ENCODE measurements at places on chromosomes 1 and 21. TPM values are rescaled to one million over a fixed set of nuclear protein-coding genes. Genes with fewer than 3 reads are reported as not detected.
A peak's percentile ranks its signal among the peaks of the same experiment; 100 is the strongest.

- H3K36me3 ChIP-seq, result peaks cover 2% of the 10 kb centered on the region
- peaks cover 44% of the 10 kb centered on the region for H3K4me1 ChIP-seq
- H3K4me3 ChIP-seq, result peak within 1 kb of the TSS; percentile 86
- peak; percentile 90 for DNase-seq
Measured at GRCh38 chr1:13699936-13700520, at the start of gene PRDM2. Gene PRDM2 (plus strand): TSS chr1:13700188. CDS start chr1:13715606, 15,418 bp downstream.

DNA sequence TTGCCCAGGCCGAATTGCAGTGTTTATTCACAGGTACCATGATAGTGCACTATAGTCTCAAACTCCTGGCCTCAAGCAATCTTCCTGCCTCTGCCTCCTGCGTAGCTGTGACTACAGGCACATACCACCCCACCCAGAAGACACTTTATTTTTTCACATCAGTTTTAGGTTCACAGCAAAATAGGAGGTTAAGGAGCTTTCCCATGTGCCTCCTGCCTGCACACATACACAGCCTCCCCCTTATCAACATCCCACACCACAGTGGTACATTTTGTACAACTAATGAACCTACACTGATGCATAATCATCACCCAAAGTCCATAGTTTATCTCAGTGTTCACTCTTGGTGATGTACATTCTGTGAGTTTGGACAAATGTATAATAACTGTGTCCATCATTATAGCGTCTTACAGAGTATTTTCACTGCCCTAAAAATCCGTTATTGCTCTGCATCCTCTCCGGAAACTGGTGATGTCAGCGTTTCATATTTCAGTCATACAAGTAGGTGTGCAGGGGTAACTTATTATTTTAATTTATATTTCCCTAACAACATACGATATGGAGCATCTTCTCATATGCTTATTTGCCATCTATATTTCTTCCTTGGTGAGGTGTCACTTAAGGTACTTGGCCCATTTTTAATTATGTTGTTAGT lies 23.2 kb downstream of the OR13G1 start:
- no peaks in the 10 kb centered on the region for H3K4me1 ChIP-seq
- DNase-seq, result no peak
- no peak overlapping the region for H3K27ac ChIP-seq
- no peak overlapping the region for H3K4me3 ChIP-seq

DNA sequence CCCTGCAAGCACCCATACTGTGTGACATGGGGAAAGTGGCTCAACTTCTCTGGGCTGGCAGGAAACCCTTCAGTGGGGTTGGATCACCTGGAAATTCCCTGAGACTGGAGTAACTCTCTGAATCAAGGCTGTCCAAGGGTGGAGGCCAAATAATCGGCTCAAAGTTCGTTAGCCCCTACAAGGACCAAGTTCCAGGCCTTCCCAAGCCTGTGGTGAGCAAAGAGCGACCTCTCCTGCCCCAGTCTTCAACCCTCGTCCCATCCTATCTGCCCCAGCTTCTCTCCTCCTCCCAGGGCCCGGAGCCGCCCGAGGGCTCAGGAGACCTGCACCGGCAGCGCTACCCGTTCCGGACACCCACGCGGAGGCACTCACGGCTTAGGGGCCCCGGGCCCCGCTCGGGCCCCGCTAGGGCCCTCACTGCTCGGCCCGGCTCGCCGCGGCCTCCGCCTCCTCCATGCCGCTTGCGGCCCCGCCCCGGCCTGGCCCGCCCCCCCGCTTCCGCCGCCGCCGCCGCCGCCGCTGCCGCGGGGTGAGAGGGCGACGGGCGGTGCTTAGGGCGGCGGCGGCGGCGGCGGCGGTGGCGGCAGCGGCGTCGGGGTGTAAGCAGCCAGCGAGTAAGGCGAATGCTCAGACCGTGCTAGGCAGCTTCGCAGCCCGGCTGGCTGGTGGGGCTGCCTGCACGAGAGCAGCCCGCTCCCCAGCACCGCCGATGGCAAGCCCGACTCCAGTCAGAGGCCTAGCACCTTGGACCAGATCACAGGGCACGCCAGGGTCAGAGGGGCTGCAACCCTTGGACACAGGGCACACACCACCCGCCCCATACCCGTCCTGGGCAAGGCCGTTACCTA lies at the start of gene POMGNT1:
TSS of gene POMGNT1 (minus strand) at position 471 of the 848 bp plus-strand sequence. CDS start 613 bp downstream, outside the sequence.
- peaks cover 28% of the 10 kb centered on the region for H3K4me1 ChIP-seq
- peak; percentile 81 for DNase-seq
- peak within 1 kb of the TSS; percentile 74 for H3K4me3 ChIP-seq
- peaks cover 22% of the 10 kb centered on the region for H3K36me3 ChIP-seq
- no peaks in the 10 kb centered on the region for H3K27me3 ChIP-seq
- peak within 1 kb of the TSS; percentile 66 for H3K27ac ChIP-seq

- H3K36me3 ChIP-seq, result no peaks in the 10 kb centered on the region
- H3K27ac ChIP-seq, result no peak overlapping the region
- H3K27me3 ChIP-seq, result no peaks in the 10 kb centered on the region
- H3K4me3 ChIP-seq, result no peak overlapping the region
- H3K4me1 ChIP-seq, result no peaks in the 10 kb centered on the region
- DNase-seq, result no peak
Measured at GRCh38 chr1:118099686-118100085, 85.3 kb downstream of the SPAG17 start.

DNA sequence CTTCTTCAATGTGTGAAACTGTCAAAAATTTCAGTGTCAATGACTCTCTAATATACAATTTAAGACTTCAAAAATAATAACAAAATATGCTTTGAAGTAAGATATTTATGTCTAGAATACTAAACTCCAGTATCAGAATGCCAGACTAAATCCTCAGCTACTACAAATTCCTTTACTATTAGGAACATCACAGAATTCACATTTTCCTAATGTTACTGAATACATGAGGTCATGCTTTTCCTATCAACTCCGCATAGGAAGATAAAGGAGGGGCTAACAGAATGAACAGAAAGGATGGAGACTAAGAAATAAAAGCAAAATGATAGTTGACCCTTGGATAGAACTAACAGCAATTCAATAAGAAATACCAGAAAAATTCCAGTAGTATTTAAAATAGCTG lies 292.7 kb downstream of the SDCCAG8 start:
- H3K36me3 ChIP-seq, result no peaks in the 10 kb centered on the region
- H3K4me1 ChIP-seq, result no peaks in the 10 kb centered on the region
- no peak overlapping the region for H3K27ac ChIP-seq
- DNase-seq, result no peak
- H3K4me3 ChIP-seq, result no peak overlapping the region

DNA sequence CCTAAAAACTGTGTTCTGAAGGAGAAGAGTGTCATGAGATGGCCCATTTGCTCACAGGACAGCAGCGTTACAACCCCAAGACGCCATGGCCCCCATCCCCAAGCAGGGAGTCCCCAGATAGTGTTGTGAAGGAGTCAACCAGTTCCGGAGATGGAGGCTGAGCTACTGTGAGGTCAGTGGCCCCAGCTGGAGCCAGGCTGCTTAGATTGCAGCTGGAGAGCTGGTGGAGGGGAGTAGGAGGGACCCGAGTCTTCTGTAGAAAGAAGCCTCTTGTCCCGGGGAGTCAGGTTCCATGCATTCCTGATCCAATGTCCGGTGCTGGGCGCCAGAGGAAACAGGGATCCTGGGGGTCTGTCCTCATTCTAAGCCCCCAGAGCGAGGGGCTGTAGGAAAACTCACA lies 93.5 kb upstream of the SIM2 start:
- no peak overlapping the region for H3K4me3 ChIP-seq
- no peaks in the 10 kb centered on the region for H3K4me1 ChIP-seq
- DNase-seq, result no peak
- H3K36me3 ChIP-seq, result no peaks in the 10 kb centered on the region

DNA sequence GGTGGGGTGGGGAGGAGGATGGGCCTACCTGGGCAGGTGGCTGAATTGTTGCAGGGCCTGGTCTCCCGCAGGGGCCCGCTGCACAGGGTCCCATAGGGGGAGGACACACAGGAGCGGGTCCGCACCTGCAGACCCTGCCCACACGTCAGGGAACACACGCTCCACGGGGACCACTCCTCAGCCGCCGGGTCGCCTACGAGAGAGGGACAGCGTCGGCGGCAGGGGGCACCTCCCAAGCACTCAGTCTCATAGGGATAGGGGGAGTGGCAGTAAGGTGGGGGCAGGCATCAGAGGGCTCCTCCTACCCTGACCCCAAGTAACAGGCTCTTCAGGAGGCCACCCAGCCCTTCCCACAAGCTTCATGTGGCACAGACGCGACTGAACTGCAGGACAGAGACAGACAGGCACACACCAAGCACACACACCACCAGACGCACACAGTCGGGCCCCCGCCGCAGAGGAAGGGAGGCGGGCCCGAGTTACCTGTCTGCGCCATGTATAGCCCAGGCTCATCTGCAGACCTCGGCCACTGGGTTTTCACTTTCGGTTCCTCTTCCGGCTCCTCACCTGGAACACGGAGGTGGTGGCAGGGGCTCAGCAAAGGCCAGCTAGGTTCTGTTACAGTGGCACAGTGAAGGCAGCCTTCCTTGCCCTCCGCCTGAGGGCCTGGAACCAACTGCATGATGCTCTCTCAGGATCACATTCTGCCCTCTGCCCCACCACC lies 19.8 kb downstream of the ADGRB2 start:
- peak; percentile 79 for DNase-seq
- peak overlapping the region; percentile 29 for H3K27ac ChIP-seq

DNA sequence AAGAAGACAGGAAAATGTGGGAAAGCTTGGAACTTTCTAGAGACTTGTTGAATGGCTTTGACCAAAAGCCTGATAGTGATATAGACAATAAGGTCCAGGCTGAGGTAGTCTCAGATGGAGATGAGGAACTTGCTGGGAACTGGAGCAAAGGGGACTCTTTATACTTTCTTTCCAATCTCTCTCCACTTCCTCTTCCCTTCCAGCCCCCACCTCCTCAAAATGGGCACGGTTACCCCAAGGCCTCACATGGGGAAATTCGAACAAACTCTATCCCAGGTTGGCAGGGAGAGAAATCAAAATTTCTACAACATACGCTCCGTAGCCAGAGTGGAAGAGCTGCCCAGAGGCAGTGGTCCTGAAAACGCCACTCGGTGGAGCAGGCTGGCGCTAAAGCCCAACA lies 15.2 kb downstream of the PPT1 start:
- no peak for DNase-seq
- no peak overlapping the region for H3K4me3 ChIP-seq
- no peak overlapping the region for H3K27ac ChIP-seq
- no peaks in the 10 kb centered on the region for H3K27me3 ChIP-seq
- H3K36me3 ChIP-seq, result peaks cover 6% of the 10 kb centered on the region

- no peak overlapping the region for H3K4me3 ChIP-seq
- H3K27ac ChIP-seq, result no peak overlapping the region
- H3K36me3 ChIP-seq, result no peaks in the 10 kb centered on the region
- no peaks in the 10 kb centered on the region for H3K27me3 ChIP-seq
- H3K4me1 ChIP-seq, result no peaks in the 10 kb centered on the region
Measured at GRCh38 chr1:246384616-246385015, 122.5 kb downstream of the SMYD3 start.

DNA sequence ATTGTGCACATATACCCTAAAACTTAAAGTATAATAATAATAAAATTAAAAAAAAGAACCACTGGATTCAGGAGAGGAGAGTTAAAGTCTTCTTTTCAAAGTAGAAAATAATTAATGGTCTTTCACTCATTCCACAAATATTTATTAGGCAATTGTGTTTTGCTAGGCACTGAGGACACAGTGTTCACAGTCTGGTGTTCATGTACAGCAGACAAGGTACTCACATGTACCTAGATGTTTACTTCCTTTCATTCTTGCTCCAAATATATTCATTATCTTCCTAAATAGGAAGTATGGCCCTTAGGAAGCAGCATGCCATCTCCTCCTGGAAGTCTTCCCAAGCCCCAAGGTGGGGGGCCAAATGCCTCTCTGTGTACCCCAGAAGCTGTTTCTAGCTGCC lies 265.0 kb downstream of the NPHP4 start:
- H3K27ac ChIP-seq, result no peak overlapping the region
- no peak overlapping the region for H3K4me3 ChIP-seq
- H3K36me3 ChIP-seq, result no peaks in the 10 kb centered on the region
- H3K4me1 ChIP-seq, result no peaks in the 10 kb centered on the region
- no peaks in the 10 kb centered on the region for H3K27me3 ChIP-seq

GRCh38 chr1:2186901-2187300 lies 7.7 kb downstream of the FAAP20 start:
- H3K27me3 ChIP-seq, result no peaks in the 10 kb centered on the region
- no peak for DNase-seq
- no peak overlapping the region for H3K4me3 ChIP-seq
- H3K36me3 ChIP-seq, result no peaks in the 10 kb centered on the region

DNA sequence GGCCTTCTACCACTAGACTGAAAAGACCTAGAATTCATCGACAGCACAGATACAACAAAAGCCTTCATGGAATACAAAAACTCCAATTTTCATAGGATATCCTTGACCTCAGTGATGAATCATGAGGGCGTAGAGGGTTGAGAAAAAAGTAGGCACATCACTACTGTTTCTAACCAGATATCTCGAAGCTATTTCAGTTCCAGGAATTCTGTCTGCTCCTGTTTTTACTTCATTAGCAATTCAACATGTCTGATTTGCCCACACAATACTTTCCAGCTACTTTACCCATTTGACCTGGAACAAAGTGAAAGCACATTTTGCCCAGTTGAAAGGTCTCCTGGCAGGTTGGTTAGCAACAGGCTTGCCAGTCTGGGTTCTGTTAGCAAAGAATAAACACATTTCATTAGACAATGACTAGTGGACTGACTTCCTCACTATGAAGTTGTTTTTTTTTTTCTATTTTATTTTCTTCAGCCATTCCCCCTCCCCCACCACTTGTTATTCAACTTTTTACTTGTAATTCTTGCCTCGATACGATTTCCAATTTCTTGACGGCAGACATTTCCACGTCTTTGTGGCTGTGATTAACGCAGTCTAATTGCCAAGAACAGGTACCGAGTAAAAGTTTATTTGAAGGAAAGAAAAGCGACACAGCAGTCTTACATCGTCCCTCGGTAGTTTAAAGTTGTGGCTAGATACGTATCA lies 4.0 kb upstream of the ZBTB18 start:
- peak overlapping the region; percentile 99 for H3K27ac ChIP-seq
- no peak for DNase-seq
- peaks cover 30% of the 10 kb centered on the region for H3K4me1 ChIP-seq
- H3K4me3 ChIP-seq, result peak overlapping the region; percentile 71

DNA sequence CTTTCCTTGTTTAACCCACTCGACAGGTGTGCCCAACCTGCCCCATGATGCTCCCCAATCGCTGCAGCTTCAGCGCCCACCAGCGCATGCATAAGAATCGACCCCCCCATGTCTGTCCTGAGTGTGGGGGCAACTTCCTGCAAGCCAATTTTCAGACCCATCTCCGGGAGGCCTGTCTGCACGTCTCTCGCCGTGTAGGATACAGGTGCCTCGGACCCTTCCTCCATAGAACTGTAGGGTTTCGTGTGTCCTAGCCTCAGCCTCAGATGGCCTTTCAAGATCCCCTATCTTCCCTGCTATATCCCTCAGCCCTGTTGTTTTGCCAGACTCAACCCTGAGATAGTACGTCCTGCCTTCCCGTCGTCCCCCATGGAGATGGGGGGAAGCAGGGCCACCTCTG lies 6.4 kb downstream of the ZNF687 start:
- H3K36me3 ChIP-seq, result peaks cover 77% of the 10 kb centered on the region
- no peak overlapping the region for H3K27ac ChIP-seq
- no peak for DNase-seq
- H3K4me1 ChIP-seq, result peaks cover 7% of the 10 kb centered on the region

TNFRSF8 gene
- 0.57 TPM for total RNA-seq

RHCE gene
- not detected for total RNA-seq

CLIC6 gene
- total RNA-seq, result 0.07 TPM
